ENCODE measurements at places on chromosomes 1 and 21.

DNA sequence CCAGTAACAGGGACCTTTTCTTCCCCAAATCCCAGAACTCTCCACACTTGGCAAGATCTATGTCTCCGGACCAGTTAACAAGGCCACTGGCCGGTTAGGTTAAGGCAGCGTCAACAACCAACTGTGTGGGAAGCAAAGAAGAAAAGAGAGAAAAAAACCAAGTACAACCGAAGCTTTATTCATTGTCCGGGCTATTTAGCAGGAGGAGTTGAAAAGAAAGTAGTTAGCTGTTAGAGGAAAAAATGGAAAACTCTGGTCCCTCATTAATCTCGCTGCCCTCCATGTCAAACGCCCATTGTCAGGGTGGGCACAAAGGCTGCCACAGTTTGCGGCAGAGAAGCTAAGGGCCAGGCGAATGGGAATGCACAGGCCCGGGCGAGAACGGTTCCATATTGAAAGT, 49.3 kb upstream of the GRIK3 start:
- DNase-seq, result no peak

DNA sequence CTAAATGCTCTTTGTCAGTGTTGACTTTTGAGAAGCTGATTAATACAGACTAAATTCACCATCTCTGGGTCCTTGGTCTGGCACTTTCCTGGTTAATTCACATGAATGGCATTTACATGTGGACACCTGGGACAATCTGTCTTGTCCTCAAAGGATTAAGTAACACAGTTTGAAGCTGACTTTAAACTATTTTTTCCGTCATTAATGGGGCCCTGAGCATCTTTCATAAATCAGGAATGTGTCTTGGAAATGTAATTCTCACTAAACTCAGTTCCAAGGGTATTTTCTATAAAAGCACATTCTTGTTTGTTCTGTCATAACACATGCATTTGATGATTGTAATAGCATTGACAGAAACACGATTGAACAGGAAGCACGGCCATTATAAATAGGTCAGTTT, 26.7 kb upstream of the NBL1 start:
- DNase-seq, result no peak

DNA sequence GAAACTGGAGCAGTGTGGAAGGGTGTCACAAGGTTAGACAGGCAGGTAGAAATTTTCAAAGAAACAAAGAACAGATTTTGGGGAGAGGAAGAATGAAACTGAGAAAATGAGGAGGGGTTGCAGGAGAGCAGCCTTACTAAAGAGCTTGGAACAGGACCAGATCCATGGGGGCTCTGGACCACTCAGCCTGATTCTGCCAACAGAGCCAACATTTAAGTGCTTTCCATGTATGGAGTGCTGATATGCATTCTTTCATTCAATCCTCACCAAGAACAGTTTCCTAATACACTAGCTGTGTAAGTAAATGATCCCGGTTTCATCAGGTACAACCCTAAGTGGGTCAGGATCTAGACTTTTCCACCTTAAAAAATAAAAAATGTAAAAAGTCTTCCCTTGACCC, 16.2 kb downstream of the LPGAT1 start:
- no peak for DNase-seq

DNA sequence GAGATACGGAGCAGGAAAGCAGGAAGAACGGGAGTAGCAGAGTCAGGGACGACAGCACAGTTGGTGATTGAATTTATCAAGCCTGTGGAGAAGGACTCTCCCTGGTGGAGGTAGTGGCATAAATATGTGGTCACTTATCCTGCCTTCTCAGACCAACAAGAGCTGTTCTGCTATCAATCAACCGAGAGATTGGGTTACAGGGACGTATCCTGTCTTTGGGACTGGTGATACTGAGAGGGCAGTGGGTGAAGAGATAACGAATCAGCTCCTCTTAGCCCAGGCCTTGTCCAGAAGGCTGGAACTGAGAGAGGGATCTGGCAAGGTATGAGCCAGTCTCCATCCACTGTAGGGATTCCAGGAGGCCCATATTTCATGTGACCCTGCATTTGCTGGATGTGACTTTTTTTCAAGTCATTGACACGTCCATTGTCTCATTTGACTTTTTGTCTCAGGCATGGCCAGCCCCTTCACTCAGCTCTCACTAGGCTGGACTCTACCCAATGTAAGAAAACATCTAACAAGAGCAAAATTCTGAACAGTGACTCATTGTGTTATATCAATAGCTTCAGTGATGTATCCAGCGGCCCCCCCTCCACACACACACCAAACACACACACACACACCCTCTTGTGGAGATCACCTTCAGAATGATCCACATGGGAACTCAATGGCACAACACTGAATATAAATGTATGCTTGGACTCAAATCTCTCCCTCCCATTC, 11.3 kb downstream of the C1orf116 start:
- no peak for DNase-seq

GRCh38 chr1:159187033-159187432, 15.6 kb downstream of the CADM3 start:
- no peak for DNase-seq

GRCh38 chr1:228163007-228163753, 2.4 kb upstream of the IBA57 start:
- peak; percentile 36 for DNase-seq

GRCh38 chr21:31874812-31875212, 2.0 kb downstream of the HUNK start:
- DNase-seq, result no peak
